ENCODE measurements at places on chromosomes 7 and 10.
A peak's percentile ranks its signal among the peaks of the same experiment; 100 is the strongest.

GRCh38 chr7:98265841-98266271, 13.8 kb upstream of the TECPR1 start:
- DNase-seq: no peak

DNA sequence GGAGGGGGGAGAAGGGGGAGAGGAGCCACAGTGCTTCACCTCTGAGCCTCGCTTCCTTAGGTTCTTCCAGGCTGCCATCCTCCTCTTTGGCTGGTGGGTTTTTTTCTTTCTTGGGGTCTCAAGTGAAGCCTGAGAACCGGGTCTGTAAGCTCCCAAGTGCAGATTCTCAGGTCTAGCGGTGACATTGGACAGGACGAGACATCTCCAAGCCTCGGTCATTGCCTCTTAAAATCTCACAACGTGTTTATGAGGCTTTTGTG, 817 bp upstream of the IL15RA start:
- no peak for DNase-seq

DNA sequence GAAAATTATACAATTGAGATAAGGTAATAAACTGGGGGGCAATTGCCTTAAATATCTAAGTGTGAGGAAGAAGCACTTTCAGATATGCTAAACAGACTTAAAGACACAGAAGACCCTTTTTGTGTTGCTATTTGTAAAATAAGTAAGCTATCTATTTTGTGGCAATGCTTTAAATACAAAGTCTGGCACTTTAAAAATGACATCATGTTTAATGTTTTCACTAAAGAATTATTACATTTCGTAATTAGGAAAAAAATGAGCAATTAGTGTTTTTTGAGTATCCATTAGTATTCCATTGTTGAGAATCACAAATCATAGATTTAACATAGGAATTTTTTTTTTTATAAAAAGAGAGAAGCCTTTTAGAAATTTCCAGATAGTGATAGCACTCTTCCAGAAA, 2.1 kb downstream of the CREB5 start:
- no peak for DNase-seq

GRCh38 chr7:132394283-132395198, 181.7 kb downstream of the PLXNA4 start:
- DNase-seq: no peak

DNA sequence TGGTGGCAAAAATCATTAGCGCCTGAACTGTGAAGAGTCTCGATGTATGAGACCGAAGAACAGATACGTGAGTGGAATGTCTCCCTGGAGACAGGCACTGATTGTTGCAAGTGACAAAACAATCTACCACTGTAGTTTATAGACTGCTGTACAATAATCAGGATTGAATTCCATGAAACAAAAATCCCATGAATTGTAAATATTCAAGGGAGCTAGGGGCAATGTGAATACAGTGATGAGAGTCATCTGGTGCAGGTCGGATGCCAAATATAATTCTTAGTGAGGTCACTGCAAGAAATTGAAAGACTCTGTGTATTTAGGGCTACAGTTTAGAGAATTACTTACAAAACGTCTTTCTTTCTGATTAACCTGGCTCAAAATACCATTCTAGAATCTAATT, 594.4 kb upstream of the VSTM2A start:
- peak; percentile 16 for DNase-seq

DNA sequence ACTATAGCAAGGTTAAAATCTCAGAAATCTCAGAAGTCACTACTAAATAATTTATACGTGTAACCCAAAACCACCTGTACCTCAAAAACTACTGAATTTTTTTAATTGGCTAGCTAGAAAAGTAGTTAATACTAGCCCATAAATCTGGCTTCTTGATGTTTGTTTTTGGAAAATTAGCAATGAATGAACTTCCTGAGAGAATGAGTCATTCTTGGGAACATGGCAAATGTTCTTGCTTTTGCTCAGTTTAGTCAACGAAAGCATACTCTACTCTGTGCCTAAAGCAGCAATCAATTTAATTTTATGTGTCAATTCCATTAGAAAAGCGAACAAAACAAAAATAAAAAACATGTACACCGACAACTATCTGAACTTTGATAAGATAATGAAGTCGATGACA, 69.2 kb downstream of the SEMA3E start:
- DNase-seq: no peak

DNA sequence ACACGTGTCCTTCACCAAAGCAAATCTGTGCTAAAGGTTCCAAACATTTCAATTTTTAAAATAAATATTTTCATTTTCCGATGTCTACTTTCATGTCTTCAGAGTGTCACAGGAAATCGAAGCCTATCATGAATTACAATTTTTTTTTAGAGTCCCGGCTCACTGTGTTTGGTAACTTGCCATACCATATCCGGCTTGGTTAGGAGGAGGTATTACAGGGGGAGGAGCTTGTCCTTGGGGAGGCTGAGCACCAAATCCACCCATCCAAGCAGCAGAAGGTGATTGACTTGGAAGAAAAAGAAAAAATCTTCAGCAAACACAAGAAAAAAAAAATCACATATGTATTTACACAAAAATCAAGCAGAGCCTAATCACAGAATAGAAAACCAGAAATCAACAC, 21.3 kb downstream of the TIAL1 start:
- DNase-seq: no peak

DNA sequence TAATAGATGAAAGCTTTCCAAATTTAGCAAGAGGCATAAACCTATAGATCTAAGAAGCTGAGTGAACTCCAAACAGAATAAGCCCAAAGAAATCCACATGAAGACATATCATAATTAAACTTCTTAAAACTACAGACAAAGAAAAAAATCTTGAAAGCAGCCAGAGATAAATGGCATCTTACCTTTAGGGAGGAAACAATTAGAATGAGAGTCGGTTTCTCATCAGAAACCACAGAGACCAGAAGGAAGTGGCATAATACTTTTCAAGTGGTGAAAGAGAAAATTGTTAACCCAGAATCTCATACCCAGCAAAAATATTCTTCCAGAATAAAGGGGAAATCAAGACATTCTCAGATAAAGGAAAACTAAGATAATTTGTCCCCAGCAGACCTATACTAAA, 98.9 kb upstream of the NANOS1 start:
- DNase-seq: no peak

DNA sequence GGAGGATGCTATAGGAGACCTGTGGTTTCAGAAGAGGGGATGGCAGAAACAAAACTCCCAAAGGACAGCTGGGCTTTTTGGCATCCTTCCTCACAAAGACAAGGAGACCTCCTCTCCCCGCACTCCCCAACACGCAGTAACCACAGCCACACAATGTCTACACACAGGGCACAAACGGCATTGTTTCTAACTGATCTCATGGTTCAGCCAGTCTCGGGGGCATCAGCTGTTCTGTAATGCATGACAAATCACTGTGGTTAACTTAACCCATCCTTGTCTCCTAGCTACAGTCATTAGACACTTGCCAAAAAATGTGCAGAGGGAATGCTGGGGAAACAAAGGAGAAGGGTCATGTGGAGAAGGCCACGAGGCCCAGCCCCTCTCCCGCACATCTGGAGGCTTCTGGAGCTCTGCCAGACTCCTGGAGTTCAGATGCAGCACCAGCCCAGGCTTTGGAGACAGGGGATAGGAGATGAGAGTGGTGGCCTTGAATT, 7.6 kb upstream of the ADAMTS14 start:
- peak; percentile 98 for DNase-seq

Data from globus pallidus (tissue), 1 donor.